ENCODE measurements at places on chromosomes 2 and 18.

DNA sequence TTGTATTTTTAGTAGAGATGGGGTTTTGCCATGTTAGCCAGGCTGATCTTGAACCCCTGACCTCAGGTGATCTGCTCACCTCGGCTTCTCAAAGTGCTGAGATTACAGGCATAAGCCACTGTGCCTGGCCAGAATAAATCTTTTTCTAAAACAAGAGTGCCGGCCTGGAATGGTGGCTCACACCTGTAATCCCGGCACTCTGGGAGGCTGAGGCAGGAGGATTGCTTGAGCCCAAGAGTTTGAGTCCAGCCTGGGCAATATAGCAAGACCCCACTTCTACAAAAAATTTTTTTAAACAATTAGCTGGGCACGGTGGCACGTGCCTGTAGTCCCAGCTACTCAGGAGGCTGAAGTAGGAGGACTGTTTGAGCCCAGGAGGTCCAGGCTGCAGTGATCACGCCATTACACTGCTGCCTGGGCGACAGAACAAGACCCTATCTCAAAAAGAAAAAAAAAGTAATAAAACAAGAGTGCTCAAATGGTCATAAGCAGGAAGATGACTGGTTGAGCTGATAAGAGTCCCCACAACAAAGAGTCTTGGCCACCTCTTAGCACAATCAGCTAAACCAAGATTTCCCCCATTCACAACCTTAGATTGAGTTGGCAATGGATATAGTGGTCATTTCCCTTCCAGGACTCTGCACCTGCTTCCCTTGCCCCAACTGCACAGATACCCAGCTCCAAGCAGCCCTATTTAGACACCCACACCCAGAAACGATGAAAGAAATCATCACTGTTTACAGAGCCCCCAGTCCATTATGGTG, 5.8 kb upstream of the UCN start:
- no peak for DNase-seq

- DNase-seq, result no peak
These were observed 108.4 kb downstream of the PRELID3A start for GRCh38 chr18:12516049-12516630.

GRCh38 chr2:240426845-240427721, 8.4 kb upstream of the GPC1 start:
- DNase-seq, result no peak

- DNase-seq, result no peak
These were observed 37.2 kb downstream of the CREG2 start for GRCh38 chr2:101349893-101350662.

- DNase-seq, result no peak
These were observed 4.1 kb downstream of the SPATS2L start for GRCh38 chr2:200310545-200310971.

DNA sequence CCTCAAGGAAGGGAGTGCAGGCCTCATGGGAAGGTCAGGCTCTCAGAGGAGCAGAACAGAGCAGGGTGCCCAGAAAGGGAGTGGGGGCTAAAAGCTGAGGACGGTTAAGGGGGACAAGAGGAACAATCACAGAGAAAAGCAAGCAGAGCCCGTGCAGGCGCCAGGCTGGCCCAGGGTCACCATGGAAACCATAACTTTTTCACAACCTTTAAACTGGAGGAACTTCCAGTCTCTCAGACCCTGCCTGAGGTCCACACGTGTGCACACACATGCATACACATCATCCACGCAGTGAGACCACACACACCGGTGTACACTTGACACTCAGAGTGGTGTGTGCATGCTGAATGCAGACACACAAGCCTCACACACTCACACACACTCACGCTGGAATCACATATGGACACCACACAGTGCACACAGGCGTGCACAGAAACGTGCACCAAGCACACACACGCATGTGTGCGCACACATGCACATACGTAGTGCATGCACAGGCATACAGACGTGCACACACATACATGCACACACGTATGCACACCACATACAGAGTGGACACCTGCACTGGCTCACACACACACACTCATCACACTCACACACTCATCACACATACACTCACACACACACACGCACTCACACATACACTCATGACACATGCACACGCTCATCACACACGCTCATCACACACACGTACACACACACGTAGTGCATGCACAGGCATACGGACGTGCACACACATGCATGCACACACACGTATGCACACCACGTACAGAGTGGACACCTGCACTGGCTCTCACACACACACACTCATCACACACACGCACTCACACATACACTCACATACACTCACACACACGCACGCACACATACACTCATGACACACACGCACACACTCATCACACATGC, 37.2 kb upstream of the SNED1 start:
- peak; percentile 34 for DNase-seq

DNA sequence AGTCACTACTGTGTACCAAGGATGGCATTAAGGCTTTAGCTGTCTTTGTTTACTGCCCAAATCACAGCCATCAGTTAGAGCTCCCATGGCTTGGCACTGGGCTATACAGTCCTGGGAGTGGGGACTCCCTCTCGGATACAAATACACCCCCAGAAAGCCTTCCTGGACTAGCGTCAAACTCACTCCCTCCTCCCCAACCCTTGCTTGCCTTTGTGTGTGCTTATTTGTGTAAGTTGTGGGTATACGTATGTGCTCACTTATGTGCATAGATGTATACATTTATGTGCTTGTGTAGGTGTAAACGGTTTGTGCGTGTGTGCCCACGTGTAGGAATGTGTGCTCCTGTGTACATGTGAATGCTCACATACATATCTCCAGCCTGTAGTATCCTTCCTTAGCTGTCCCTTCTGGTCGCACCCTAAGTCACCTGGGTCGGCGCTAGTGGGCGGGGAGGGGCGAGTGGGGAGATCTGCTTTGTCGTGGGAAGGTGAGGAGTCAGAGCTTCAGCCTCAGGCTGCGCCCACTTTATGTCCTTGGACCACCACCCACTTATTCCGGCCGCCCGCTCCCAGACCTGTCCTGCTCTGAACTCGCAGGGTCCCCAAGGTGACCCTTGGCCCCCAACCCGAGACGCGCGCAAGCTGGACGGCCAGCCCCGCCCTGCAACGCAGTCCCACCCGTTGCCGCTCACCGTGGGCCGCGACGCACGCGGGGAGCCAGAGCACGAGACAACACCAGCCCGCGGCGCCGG, 461 bp downstream of the PRADC1 start:
- DNase-seq, result peak; percentile 22

- no peak for DNase-seq
These were observed 1.0 kb downstream of the CYP26B1 start for GRCh38 chr2:72146347-72147302.

- no peak for DNase-seq
These were observed at the start of gene CXCR1 for GRCh38 chr2:218166791-218167190. Gene CXCR1, minus strand, starts transcription at chr2:218166962. Its CDS starts 1,751 bp downstream, at chr2:218165211.

DNA sequence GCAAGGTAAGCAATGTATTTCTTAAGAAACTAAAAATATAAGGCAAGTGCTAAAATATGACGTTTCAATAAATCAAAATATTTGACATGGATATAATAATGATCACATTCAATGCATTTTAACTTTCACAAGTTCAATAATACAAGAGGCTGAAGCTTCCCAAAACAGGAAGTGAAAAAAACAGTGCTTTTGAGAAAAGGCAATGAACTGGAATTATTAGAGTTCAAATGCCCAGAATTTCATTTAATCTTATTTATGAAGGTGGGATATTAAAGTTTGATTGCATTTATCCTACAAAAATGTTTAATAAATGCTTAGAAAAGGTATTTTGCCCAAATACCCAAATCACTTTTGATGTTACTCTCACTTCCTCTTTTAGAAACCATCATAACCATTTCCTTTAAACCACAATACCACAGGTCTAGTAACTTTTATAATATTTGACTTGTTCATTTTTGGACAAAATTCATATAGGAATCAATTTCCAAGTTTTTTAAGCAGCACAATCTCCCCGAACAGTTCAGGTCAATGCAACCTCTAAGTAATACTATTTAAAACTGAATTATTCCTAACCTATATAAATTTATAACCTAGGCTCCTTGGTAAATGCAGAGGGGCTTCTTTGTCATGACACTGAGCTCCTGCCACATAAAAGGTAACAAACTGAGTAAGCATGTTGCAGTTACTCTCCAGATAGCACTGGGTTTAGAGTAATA, 2.1 kb downstream of the NCKAP1 start:
- no peak for DNase-seq

DNA sequence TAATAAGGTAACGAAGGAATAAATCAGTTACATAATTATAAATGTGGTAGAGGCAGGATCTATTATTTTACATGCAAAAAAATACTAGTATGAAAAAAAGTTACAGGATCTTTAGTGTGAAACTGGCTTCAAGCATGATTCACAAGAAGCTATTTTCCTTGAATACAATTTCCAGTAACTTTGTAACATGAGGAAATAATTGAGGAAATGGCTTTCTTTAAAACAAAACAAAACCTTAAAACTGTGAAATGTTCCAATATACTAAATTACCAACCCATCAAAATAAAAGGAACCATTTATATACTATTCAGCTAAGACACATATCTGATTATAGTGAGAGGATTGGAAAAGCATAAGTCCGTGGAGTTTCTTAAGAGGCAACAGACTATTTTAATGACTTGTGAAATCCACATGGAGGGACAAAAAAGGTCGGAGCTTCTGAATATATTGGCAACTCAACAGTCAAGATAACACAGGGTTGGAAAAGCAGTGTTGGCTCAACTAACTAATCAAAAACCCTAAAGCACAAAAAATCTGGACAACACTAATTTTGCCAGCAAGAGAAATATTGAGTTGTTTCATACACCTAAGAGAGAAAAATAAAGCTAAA, 10.6 kb downstream of the IRS1 start:
- DNase-seq, result no peak

GRCh38 chr18:48986851-48987761, 36.3 kb upstream of the SMAD7 start:
- no peak for DNase-seq

DNA sequence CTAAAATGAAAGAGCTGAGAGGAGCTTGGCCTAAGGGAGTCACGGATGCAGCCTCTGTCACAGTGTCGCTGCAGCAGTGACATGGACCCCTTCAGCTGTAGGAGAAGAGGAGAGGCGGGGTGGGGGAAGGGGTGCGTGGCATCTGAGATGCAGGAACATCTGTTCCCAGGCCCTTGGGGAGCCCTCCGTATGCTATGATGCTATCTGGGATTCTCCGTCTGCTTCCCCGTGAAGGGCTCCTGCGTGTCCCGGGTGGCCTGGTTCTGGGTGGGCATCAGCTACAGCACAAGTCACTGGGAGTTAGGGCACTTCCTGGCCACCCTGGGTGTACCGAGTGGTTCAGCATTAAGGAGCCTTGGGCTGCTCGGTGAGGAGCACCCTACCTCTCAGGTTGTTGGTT, 35.6 kb upstream of the B3GNT7 start:
- no peak for DNase-seq

GRCh38 chr2:234448506-234449184, 48.2 kb downstream of the ARL4C start:
- DNase-seq, result no peak

DNA sequence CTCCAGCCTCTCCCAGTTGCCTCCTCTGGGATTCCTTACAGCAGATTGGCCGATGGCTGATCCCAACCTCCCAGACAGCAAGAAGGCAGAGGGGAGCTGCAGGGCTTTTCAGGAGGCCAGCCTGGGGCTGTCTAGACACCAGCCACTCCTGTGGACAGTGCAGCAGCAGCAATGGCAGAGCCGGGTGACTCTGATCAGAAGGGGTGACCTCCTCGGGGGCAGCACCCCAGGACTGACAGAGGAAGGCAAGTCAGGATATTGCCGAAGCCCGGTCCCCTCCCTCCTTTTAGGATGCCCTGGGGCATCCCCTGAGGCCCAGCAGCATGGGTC, 84.5 kb downstream of the INHBB start:
- DNase-seq, result no peak

DNA sequence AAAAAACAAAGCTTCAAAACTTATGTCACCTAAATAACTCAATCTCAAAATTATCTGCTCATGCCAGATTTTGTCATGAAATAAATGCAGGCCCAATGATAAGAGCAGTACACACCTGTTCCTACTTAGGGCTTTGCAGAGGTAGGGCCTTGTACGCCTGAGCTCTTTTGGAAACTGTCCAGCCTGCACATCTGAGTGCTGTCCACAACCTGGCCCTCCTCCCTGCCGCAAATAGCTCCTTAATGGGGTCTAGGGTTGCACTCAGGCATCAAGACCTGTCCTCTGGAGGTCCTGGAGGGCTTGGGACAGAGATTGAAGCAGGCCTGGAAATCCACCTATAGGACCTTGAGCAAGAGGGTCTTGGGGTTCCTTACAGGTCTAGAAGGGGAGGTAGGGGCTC, 115.4 kb upstream of the CCDC195 start:
- DNase-seq, result no peak

DNA sequence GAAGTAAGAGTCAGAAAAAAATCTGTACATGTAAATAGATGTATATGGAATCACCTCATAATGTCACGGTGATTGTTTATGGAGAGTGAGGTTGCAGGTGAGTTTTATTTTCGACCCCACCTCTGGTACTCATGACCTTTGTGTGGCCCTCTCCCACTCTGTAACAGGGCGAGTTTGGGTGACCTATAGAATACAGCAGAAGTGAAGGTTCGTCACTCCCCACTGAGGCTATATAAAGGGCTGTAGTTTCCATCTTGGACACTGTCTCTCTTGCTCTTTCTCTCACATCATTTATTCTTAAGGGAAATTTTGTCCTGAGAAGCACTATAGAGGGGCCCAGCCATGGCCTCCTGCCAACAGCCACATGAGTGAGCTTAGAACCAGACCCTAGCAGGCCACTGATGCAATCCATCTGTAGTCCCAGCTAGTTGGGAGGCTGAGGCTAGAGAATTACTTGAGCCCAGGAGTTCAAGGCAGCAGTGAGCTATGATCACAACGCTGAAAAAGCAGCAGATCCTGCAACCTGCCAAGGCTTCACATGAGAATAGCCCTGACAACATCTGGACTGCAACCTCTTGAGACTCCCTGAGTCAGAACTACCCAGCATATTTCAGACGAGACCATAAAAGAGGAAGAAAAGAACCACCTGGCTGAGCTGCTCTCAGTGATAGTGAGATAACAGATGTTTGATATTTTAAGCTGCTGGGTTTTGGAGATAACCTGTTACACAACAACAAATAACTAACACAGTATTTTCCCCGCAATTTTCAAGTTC, 74.3 kb upstream of the SLC1A4 start:
- DNase-seq, result no peak

DNA sequence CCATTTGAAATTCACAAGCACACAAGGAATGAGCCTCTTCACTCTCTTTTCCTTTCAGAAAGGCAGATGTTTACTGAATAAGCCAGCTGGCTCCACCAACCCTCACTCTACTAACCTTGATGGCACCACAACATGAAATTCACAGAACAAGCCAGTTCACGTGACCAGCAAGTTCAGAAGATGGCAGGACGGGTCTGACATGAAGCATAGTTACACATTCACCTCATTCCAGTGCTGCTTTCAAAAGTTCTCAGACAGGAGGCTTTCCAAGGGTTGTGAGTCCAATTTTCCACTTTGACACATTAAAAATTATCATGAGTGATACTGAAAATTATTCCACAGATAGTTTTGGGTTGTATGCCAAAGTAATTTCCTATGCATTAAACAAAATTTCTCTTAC, 74.2 kb upstream of the MBOAT2 start:
- DNase-seq, result peak; percentile 35

Measured in muscle of arm (tissue), 14 donors.